ENCODE measurements at places on chromosomes 13 and 19.

DNA sequence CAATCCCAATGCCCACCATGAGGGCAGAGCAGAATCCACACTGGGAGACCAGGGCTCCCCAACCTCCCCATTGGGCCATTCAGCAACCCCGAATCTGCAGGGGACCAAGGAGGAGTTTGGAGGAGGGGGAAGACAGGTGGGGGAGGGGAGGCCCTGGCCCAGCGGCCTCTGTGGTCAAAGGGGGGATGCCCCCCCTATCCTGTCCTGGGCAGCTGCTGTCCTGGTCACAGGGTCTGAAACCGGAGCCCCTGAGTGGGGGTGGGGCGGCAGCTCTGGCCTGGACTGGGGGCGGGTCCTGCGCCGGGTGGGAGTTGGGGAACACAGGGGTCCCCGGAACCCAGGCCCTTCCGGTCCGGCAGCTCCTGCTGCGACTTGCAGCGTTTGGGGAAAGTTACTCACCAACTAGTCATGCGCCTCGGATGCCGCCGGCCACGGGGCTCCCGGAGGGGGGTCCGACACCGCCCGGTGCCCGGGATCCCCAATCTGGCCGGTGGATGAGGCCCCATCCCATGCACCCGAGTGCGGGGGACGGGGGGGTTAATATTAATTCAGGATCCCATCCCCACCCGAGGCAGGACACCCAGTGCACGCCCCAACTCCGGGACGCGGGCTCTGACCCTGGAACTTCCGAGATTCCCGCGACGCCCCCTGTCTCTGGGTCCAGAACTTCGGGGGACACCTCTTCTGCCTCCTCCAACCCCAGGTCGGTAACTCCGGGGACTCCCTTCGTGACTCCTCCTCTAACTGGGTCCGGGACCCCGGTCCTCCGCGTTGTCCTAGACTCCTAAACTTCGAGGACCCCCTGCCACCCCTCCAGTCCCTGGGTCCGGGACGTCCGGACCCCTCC is 872 bp downstream of the HOMER3 start:
- DNase-seq: no peak

- DNase-seq: no peak
Measured at GRCh38 chr19:16136185-16136999, 7.1 kb upstream of the HSH2D start.

- DNase-seq: no peak
Measured at GRCh38 chr13:24181991-24182702, 21.6 kb downstream of the SPATA13 start.

GRCh38 chr19:30047432-30047831 is 105.4 kb downstream of the URI1 start:
- no peak for DNase-seq

GRCh38 chr13:53822136-53822535 is 793.5 kb downstream of the OLFM4 start:
- no peak for DNase-seq

DNA sequence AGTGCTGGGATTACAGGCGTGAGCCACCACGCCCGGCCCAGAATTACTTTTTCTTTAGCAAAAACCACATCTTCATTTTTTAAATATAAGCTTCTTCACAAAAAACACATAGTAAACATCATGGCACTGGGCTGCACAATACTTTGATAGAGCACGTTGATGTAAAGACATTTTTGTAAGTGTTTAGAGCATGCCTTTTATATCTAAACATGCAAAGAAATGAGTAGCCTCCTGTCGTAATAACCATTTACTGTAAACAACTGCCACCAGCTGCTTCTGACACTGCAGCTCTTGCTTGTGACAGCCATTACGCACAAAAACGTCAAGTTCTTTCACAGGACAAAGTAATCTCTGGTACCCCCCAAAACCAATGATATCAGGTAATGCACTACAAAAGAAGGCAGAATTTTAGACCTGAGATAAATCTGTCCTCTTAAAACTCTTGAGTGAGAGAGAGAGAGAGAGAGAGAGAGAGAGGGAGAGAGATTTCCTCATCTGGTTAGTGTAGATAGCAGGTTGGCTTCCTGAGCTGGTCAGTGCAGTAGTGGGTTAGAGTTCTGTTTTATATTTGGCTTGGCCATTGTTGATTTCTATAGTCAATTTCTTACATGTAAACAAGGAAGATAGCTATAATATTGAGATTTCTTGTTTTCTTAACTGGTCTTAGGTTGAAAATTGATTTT is 6.7 kb upstream of the ZNF548 start:
- DNase-seq: no peak

DNA sequence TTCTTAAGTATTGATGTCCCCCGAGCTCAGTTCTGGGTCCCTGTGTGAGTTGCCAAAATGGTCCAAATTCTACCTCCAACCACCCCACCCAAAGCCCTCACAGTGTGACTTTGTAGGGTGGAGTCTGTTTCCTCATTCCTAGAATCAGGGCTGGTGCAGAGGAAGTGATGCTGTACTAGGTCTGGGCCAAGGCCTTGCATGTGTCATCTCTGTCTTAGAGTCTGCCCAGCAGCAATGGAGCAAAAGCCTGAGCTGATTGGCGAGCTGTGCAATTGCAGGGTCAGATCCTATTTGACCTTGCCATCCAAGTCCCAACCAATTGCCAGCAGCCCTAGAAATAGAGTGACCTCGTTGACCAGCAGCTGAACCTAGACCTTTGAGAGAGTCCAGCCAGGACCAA is 97.0 kb upstream of the ANKRD10 start:
- DNase-seq: no peak

DNA sequence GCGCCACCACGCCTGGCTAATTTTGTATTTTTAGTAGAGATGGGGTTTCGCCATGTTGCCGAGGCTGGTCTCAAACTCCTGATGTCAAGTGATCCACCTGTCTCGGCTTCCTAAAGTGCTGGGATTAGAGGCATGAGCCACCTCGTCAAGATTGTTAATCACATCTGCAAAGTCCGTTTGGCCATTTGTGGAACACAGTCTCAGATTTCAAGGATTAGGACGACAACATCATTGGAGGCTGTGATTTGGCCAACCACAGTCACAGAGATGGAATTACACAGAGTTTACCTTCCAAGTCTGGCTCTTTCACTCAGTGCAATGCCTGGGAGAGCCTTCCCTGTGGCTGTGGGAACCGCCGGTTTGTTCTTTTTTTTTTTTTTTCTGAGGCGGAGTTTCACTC is 17.8 kb downstream of the SULT2B1 start:
- no peak for DNase-seq

All from stimulated activated CD4-positive, alpha-beta T cell treated with anti-CD3 and anti-CD28 coated beads, Interleukin-2, amount 100 ng/mL, for 24 hours (primary cell).